ENCODE measurements at places on chromosomes 2 and 18.

DNA sequence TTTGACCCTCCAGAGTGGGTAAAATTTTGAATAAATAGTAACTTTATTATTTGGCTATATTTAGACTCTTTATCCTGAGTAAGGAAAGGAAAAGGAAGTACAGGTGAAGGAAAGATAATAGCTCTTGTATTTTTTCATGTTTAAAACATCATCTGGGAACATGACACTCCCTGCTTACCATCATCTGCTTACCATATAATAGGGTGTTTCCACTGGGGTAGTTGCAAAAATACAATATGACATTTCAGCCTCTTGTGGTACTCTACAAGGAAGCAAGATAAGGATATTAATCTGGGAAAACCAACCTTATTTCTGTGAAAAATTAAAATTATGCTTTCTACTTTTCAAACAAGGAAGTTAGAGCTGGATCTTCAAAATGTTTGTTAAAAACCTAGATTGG is 9.9 kb downstream of the RELCH start:
- DNase-seq, result no peak

GRCh38 chr2:28567061-28567471 is 71.2 kb downstream of the PLB1 start:
- DNase-seq, result no peak

DNA sequence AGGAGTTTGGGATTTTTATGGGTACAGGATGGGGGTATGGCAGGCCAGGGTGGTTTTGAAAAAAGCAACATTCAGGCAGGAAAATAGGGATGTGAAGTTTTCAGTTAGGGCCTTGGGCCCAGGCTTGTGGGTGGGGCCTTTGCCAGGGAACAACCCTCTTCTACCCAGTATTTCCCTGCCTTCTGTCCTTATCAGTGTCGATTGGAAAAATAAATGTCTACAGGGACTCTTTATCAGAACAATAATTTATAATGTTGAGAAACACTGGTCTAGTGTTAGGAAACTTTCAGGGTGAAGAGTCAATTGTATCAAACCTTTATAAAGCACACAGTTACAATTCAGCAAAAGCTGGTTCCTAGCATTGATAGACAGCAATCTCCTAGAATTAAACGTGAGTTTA is 214.1 kb upstream of the NABP1 start:
- DNase-seq, result no peak

DNA sequence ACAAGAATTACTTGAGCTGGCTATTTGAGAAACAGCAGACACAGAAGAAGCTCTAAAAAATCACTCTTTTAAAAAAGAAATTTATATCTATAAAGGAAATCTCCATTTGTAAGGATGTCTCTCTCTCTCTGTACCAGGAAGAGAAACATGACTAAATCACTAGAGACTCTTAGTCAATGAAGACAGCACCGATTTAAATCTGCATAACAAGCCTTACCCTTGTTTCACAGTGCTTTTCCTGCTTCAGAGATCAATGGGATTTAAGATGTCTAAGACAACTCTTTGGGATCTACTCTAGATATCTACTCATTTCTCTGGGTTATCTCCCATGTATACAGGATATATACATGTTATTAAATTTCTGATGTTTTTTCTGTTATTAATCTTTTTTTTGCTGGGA is 359.2 kb upstream of the RND3 start:
- DNase-seq, result no peak

DNA sequence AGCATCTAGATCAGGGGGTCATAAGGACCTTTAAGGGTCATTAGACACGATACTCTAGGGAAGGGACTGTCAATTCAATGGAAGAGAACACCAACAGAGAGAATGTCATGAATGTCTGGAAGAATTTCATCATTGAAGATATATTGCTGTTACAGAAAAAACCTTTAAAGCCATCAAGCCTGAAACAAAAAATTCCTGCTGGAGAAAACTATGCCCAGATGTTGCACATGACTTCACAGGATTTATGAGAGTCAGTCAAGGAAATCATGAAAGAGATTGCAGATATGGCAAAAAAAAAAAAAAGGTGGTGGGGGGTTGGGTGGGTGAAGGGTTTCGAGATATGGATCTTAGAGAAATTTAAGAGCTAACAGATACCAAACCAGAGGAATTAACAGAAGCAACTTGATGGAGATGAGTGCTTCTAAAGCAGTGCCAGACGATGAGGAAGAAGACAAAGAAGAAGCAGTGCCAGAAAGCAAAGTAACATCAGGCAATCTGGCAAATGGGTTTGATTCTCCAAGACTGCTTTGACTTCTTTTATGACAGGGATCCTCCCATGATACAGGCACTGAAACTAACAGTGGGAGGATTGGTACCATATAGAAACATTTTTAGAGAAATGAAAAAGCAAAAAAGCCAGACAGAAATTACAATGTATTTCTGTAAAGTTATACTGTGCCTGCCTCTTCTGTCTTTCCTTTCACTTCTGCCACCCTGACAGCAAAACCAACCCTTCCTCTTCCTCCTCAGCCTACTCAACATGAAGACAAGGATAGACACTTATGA is 28.5 kb downstream of the MAP4K3 start:
- DNase-seq, result no peak

- DNase-seq, result no peak
These were observed 184.8 kb downstream of the PRKCE start for GRCh38 chr2:45836316-45836715.

DNA sequence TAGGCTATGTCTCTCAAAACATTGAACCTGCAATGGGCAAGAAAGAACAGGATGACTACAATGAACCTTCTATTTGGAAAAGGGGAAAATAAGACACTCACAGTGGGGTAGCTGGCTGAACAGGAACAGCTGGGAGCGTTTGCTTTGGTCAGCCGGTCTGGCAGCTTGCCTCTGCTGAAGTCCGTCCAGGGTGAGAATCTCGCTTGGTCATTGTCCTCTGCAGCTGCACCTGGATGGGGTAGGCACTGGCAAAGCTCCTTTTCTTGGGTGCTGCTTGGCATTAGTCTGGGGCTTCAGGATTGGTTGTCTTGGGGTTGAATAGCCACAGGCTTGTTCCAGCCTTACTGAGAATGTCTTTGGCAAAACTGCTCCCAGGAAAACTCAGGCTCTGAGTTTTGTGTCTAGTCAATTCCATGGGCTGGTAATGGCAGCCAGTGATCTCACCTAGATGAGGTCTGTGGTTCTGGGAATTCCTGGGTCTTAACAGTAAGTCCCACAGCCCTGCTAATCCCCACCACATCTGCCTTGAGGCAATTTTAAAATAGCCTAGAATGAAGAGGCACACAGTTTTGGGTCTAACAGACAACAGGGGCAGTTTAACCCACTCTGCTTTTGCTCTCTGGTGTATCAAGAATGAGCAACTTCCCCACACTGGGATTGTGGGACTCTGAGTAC is 13.4 kb downstream of the NEDD4L start:
- no peak for DNase-seq

GRCh38 chr2:101466426-101466825 is 8.5 kb downstream of the RFX8 start:
- DNase-seq, result no peak

- DNase-seq, result no peak
These were observed 4.9 kb upstream of the IL1B start for GRCh38 chr2:112841295-112842044.

GRCh38 chr2:162148956-162149355 is 3.1 kb downstream of the GCG start:
- no peak for DNase-seq

DNA sequence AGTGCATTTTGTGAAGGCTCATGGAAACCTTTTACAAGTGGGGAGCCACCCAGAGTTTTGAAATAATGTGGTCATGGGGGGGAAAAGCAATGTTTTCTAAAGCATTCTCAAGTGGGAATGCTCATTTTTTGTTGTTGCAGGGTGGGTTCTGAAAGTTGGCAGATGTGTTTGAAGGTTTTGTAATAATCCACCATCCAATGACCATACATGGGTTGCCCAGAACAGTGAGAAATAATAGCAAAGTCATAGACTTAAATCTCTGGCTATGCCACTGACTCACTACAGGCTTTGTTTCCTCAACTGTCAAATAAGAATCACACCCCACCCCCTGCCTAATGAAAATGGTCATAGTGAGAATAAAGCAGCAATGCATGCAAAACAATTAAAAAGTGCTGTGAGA is 2.9 kb downstream of the DSG3 start:
- no peak for DNase-seq

GRCh38 chr2:18856765-18857164 is 267.4 kb upstream of the NT5C1B start:
- DNase-seq, result no peak

DNA sequence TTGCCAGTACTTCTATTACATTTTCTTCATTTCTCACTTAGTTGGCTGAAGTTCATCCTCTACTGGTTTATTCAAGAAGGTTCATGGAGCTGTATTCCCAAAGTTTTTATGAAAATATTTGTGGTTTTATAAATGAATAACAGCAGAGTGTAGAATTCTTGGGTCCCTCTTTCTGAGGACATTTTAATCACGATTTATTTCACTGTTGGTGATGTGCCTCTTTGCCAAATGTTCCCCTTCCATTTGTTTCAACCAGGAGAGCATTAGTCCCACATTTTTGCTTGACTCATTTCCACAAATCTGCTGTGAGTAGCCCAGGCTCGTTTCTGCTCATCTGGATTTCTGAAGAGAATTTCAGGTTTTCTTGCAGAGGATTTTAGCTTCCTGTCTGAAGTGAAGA is 20.8 kb downstream of the COPS7B start:
- DNase-seq, result no peak

GRCh38 chr2:239462191-239462515 is 61.3 kb upstream of the HDAC4 start:
- DNase-seq, result peak; percentile 5

- DNase-seq, result no peak
These were observed 14.7 kb downstream of the GRB14 start for GRCh38 chr2:164606557-164606956.

GRCh38 chr2:99698896-99699295 is 209.1 kb upstream of the REV1 start:
- no peak for DNase-seq

GRCh38 chr2:119365436-119365835 is 1.2 kb downstream of the C2orf76 start:
- no peak for DNase-seq

DNA sequence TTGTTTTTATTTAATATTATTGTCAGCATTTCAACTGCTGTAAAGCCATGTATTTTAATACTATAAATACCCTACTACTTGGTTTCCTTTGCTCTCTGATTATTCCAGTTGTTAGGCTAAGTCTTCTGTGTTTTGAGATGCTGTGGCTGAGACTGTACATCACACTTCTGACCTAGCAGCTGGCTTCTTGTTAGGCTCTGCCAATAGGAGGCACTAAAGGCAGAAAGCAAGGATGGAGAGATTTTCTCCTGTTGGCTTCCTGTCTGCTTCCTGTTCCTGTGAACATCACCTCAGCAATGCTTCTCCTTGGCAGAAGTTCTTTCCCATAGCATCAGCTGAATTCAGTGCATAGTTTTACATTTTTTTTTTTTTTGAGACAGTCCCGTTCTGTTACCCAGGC is 68.3 kb upstream of the YPEL5 start:
- DNase-seq, result no peak

DNA sequence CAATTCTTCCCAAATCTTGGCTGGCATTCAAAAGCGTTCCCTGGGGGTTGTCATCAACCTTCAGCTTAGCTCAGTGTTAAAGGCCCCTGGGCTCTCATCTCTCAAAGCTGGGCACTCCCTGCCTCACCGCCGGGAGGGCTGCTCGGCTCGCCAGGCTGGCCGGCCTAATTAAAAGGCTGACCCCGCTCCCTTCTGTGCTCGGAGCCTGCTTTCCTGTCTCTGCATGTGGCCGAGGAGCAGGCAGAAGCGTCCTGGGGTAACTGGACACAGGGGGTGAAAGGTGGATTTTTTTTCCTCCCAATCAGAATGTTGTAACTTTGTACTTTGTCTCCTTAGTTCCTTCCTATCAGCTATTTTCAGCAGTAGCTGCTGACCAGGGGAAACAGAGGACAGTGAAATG is 231.1 kb downstream of the GBX2 start:
- DNase-seq, result no peak

DNA sequence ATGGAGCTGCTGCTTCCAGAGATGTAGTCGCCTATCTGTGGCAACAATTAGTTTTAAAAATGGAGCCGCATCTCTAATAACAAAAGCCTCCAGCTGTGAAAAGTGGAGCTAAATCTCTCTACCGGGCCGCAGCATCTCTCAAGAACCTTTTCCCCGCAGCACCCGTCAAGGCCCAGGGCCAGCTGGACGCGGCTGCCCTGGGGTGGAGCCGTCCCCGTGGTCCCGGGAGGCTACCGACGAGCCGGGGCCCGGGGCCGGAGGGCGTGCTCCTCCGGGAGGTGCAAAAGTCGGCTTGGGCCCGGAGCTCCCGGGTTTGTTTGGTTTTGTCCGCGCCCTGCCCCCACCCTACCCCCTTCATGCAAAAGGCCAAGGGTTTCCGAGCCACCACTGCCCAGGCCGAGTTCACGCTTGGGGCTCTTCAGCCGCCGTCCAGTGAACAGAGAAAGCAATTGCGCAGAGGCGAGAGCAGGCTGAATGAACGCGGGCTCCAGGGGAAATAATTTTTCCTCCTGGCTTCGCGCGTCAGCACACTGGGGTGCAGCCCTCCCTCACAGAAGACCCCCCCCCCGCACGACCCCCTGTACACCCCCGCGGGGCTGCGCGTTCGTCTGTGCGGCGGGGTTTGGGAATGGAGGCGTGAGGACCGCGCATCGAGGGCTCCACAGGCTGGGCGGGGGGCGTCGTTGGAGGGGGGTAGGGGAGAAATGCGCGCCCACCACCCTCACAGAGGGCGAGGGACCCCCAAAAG is 557 bp upstream of the GREB1L start:
- DNase-seq, result no peak

- DNase-seq, result no peak
These were observed 29.8 kb upstream of the ARMC9 start for GRCh38 chr2:231168460-231169139.

DNA sequence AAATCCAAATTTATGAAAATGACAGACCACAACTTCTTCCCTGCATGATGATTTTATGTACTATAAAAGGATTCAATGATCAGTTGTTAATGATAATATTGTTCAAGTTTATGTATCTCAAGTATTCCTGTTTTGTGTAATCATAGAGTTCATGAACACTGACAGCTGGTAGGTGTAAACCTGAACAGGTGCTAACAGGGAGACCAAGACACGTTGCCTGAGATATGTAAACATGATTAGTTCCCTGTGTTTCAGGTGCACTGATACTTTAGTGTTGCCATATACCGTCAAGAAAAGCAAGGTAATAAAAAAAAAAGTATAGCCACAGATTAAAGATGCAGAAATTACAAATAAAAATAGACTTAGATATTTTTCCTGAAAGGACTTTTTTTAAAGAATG is 131.8 kb downstream of the BAZ2B start:
- no peak for DNase-seq

DNA sequence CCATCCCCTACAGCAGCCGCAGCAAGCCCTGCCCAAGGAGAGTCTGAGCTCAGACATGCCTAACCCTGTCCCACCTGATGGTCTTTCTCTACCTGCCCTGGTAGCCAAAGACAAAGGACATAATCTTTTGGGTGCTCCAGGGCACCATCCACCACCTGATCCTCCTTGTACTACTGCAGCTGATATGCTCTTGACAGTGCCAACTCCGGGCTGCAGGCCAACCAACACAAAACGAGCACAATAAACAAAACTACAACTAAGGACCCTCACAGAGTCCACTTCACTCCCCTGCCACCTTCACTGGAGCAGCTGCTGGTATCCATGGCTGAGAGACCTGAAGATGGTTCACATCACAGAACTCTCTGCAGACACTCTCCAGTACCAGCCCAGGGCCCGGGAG is 106.3 kb downstream of the GRB14 start:
- no peak for DNase-seq

GRCh38 chr2:70161069-70161534 is 29.7 kb downstream of the C2orf42 start:
- DNase-seq, result no peak

Data from activated T-cell treated with anti-CD3 and anti-CD28 coated beads, Interleukin-2, amount 50 U/mL, for 24 hours (primary cell).